EL (cell line): ENCODE measurements at places on chromosomes 16 and 17.

DNA sequence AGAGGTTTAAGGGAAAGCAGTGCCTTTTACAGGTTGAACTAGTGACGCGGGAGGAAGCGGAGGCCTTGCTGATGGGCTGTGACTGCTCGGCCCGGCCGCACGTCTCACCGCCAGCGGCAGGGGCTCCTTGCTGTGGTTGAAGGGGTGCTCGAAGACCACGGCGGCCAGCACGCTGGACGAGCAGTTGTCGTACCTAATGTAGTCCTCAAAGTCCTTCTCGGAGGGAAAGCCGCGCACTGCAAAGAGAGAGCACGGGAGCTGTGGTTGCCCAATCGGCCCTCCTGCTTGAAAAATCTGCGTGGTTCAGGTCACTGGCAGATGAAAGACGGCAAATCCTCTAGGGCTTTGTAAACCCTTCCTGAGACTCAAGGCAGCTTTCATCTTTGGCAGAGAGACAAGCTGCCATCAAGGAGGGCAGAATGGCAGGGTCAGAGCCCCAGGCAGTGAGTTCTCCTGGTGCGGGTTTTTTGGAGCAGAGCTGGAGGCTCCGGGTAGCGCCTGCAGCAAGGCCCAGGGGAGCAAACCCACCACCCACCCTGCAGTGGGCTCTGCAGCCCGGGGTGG is 16.1 kb downstream of the ABCA3 start:
- no peak for DNase-seq

GRCh38 chr16:84091460-84091859 is 25.3 kb downstream of the MBTPS1 start:
- DNase-seq = no peak

DNA sequence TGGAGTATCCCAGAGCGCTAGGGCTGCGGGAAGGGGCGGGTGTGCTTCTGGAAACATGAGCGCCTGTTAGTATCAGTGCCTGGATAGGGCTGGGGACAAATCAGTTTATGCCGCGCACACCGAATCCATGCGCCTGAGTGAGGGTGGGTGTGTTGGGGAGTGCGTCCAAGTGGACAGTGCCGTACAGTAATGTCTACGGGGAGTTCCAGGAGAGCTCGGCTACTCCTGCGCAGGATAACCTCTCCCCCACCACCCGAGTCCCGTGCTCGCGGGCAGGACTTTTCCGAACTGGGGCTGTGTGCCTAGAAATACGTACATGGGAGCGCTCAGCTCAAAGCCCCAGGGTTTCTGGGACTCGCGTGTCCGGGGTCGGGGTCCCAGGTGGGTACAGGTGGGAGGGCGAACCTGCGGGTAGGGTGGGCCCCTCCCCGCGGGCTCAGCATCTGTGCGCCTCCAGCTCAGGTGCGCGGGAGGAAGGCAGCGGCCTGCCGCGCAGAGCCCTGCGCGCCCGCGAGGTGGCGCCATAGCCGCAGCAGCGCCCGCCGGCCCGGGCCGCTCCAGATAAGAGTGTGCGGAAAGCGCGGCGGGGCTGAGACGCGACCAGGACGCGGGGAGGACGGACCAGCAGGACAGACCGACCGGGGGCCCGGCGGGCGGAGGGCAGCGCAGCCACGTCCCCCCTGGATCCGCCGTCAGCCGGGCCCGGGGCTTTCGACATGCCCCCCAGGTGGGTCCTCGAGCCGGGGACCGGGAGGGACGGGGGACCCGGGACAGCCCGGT is at the start of gene HIC1:
Gene HIC1, plus strand, starts transcription at position 592 of the 780 bp plus-strand sequence. CDS start 1,588 bp downstream, outside the sequence.
- DNase-seq = peak; percentile 81

DNA sequence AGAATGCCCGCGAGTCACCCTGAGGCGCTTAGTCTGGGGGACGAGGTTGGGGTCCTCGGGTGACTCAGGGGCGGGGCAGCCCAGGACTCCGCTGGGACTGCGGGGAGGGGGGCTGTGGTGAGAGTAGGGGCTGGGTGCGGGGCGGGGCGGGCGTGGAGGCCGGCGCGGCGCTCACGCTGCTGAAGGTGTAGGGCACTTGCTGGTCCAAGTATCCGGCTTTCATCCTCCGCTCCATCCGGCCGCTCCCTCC is 832 bp downstream of the ETV4 start:
- DNase-seq = peak; percentile 57

DNA sequence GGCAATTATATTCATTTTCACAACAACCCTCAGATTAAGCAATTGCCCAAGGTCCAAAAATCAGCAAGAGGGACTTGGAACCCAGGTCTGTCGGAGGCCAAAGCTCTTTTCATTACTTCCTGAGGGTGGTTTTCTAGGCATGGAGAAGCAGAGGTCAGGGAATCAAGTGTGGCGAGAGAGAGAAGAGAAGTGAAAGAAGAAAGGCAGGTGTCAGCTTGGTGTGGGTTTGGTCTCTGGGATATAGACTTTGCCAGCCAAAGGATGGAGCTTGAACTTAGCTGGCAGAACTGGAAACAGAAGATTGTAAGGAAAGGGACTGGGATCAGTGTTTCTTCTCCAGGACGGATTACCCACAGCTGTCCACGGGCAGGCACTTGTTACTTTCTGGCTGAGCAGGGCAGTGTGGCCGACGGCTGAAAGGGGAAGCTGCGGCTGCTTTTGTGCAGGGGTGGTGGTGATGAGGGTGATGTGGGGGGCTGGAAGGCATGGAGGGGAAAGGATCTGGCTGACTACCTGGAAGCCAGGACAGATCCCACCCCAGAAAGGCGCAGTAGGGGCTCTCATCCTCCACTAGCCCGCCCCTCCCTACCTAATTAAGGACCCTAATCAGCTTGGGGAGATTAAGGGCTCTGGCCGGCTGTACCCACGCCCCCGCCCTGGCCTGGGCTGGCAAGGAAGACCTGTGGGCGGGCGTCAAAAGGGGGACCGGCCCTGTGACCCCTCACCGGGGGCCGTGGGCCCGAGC is at the start of gene GUCY2D:
Gene GUCY2D, plus strand, starts transcription at position 640 of the 745 bp plus-strand sequence. CDS start 433 bp downstream, outside the sequence.
- no peak for DNase-seq

- no peak for DNase-seq
Measured at GRCh38 chr17:69716556-69716955, 302.1 kb downstream of the MAP2K6 start.

DNA sequence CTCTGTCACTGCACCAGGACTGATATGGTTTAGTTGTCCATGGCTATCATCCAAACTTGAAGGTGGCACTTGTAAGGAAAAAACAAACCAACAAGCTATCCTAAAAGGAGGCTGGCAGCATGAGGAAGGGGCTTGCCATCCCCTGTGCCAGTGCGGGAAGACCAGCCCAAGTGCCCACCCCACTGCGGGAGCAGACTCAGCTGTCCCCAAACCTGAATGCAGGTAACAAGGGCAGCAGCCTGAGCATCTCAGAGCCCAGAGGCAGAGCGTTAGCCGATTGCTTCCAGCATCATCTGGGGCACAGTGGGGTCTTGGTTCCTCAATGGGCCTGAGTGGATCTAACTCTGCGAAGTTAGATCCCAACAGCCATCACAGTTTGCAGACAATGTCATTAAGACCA is 29.2 kb upstream of the C16orf78 start:
- DNase-seq = no peak

DNA sequence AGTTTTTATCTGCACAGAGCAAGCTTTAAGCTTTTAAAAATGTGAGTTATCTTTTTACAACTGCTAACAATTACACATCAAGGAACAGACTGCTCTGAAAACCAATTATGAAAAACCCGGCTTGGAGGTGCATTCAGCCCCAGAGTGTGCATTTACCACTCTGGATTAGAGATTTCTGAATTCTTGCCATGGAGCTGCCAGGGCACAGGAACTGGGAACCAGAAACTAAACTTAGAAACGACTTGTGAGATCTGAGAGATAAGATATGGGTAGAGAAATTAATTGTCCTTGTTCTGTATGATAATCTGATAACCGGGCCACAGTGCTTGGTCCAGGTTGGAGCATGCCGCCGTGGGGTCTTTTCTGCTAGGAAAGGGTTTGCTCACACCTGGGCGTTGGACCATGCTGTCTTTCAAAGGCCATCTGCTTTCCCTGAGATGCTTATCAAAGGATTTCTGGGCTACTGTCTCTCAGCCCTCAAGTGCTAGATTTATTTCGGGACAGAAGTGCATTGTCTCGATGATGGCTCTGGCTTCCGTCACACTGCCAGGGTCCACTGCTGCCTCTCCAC is 210.0 kb downstream of the MAF start:
- DNase-seq = no peak

GRCh38 chr16:19175492-19176262 is 7.6 kb downstream of the SYT17 start:
- no peak for DNase-seq

GRCh38 chr17:40416671-40417070 is 1.0 kb downstream of the TOP2A start:
- DNase-seq = no peak

DNA sequence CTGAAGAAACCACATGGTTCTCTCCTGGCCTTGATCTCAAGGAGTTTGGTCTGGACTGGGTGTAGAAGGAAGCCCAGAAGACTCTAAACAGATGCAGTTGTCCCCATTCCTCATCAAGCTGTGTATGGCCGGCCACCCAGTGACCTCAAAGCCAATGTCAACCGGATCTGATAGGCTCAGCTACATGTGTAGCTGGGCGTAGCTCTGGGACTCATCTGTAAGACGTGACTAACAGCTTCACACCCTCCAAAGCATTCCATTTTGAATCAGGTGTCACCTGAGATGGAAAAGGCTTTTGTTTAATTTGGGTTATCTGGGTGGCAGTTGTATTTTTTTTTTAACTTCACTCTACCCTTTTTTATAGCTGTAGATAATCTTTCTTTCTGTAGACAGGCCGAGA is 130.4 kb downstream of the ABCC12 start:
- DNase-seq = no peak

GRCh38 chr17:82320956-82321927 is 3.8 kb upstream of the CD7 start:
- DNase-seq = no peak

DNA sequence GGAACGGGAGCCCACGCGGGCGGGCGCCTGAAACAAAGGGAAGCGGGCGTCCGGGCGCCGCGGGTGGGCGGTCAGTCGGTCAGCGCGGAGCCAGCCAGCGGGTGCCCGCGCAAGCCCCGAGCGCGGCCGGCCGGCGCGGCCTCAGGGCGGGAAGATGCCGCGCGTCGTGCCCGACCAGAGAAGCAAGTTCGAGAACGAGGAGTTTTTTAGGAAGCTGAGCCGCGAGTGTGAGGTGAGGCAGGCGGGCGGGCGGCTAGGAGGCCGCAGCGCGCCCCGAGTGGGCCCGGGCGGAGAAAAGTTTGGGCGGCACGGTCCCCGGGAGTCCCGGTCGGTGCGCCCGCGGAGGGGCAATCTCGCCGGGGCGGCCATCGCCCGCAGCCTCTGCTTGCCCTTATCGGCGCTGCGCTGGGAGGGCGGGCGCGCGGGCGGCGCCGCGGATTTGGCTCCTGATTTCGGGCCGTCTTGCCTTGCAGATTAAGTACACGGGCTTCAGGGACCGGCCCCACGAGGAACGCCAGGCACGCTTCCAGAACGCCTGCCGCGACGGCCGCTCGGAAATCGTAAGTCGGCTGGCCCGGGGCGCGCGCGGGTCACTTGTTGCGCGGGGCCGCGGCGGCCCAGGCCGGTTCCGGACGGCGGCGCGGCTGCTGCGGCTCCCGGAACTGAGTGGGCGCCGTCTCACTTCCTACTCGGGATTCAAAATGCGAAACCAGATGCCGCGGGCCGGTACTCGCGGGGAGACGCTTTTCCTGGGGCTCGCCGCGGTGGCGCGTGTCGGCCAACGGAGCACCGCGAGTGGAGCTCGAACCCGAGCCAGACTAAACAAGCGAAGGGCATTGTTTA is 526 bp downstream of the CBFB start:
- DNase-seq = peak; percentile 58

GRCh38 chr17:76462556-76463290 is 4.7 kb upstream of the AANAT start:
- DNase-seq = no peak

- DNase-seq = no peak
Measured at GRCh38 chr16:30663820-30664219, 5.6 kb downstream of the FBRS start.

GRCh38 chr17:48068491-48068961 is 20.4 kb downstream of the NFE2L1 start:
- DNase-seq = peak; percentile 74
